Muscle of back (tissue), 13 donors: ENCODE measurements at places on chromosomes 4 and X. TPM values are rescaled to one million over a fixed set of nuclear protein-coding genes. Genes with fewer than 3 reads are reported as not detected.

The DGKK gene
- polyA plus RNA-seq = not detected

DNA sequence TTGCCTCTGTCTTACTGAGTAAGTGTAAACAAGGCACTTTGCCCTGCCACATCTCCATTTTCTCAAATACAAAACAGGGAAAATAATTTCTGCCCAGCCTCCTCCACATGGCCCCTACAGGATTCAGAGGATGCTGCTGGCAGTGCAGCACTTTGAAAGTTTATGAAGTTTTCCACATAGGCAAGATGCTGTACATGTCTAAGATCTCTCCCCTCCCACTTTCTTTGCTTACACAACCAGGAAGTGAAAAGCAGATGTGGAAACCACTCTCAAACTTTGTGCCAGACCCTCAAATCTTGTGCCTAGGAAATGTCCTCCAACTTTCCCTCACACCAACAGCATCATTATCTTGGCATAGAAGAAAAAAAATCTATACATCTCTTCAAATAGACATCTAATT is 257.0 kb upstream of the LDB2 start:
- DNase-seq = no peak

- DNase-seq = no peak
Measured at GRCh38 chr4:109395694-109396093, 37.9 kb upstream of the SEC24B start.

DNA sequence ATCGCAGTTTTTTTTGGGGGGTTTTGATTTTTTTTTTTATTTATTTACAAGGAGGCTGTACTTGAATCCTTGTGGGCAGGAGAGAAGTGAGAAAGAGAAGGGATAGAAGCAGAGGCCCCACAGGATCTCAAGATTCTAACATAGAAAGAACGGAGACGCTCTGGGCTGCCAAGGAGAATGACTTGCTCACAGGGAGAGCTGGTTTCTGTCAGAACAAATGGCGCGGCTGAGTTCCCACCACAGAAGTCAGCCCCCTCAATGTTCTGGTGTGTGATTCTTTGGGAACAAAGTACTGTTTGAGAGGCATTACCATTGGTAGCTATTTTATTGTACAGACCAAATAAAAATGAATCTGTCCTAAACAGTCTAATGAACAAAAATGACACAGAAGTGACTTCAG is 80.6 kb downstream of the ATXN3L start:
- DNase-seq = no peak

The GNPDA2 gene
- polyA plus RNA-seq = 18.8 TPM

The FHIP1A gene
- polyA plus RNA-seq = 7.6 TPM

DNA sequence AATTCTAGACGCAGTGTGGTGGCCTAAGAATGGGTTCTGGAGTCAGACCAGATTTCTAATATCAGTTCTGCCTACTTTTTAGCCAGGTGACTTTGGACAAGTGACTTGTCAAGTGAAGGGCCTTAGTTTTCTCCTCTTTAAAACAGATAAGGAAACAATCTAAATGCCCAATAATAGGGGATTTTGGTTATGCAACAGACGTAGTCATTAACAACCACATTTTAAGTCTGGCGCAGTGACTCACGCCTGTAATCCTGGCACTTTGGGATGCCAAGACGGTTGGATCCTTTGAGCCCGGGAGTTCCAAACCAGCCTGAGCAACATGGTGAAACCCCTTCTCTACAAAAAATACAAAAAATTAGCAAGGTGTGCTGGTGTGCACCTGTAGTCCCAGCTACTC is 2.1 kb upstream of the ZMYM3 start:
- DNase-seq = no peak

The GATA1 gene
- 0.66 TPM for polyA plus RNA-seq

DNA sequence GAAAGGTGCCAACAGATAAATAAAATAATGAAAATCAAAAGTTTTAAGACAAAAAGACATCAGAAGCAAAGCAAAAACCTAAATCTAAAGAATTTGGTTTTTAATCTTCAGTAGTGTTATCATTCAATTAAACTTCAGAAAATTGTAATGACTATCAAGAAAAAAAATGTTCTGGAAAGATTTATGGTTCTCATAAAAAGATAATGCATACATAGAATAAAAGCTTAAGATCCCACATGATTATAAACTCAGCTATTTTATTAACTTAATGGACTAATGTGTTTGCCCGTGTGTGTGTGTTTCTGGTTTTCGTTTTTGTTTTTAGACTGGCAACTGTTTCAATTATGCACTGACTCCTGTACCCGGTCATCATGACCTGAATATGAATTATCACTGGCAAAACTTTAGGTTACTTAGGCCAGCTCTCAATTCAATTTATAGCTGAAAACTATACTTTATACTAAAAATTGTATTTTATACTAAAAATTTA is 217.5 kb upstream of the DKK2 start:
- DNase-seq = no peak

DNA sequence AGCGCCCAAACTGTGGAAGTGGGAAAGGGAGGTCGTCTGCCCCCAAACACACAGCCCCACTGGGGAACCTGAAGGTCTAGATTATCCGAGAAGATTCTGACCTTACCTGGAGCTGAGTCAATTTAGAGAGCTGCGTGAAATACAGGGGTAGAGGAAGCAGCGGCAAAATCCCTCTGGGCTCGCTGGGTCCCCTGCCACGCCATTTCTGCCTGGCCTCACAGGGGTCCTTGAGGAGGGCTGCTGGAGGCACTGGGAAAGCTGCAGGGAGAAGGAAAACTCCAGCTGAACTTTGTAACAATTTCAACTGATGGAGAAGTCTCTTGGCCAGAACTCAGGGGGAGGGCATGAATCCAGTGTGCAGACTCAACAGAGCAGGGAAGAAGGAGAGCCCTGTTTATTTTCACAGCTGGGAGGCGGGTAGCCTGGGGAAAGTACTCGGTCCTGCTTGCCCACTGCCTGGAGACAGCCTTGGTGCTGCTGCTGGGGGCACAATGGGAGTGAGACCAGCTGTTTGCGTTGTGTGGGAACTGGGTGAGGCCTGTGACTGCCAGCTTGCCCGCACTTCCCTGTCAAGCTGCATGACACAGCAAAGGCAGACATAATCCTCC is 93.2 kb upstream of the MAPK10 start:
- DNase-seq = peak; percentile 17

GRCh38 chrX:130691576-130691975 is 211.4 kb downstream of the ENOX2 start:
- DNase-seq = no peak

DNA sequence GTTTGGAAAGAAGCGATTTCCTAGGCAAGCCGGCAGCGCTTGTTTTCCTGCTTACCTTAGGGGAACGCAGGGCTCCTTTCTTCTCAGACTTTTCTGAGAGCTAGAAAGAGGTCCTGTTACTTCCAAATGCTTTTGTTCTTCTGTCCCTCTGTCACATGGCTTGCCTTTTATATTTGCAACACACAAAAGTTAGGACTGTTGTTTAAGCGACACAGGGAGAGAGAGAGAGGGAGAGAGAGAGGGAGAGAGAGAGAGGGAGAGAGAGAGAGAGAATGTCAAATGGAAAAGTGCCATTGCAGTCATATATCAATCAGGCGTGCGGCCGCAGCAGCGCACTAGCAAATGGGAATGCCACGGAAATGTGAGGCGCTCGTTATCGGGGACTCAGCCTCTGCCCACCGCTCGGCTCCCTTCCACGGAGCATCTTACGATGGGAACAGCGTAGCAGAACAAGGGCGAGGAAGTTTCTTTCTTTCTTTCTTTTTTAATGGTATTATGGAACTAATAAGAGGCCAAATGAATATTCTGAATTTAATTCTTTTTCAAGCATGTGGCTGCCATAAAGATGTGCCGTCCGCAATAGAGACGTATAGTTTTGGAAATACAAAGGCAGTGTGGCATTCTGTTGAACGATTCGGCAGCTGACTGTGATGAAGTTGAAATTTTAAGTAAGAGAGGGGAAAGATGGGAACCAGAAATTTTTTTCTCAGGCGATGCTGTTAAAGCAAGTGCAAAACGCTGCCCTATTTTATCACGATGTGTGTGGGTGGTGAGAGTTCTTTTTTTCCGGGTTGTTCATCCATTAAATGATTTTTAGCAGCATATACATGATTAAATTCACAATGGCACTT is at the start of gene NDP:
Gene NDP (minus strand): TSS at position 142 of the 851 bp plus-strand sequence. CDS start 14,745 bp downstream, outside the sequence.
- DNase-seq = no peak

- DNase-seq = no peak
Measured at GRCh38 chrX:150966742-150967141, 16.4 kb upstream of the HMGB3 start.

- no peak for DNase-seq
Measured at GRCh38 chrX:153501530-153501929, 6.8 kb downstream of the BGN start.
